Right lung (tissue), 10 donors: ENCODE measurements at places on chromosomes 7 and 10. TPM values are rescaled to one million over a fixed set of nuclear protein-coding genes. Genes with fewer than 3 reads are reported as not detected.

- no peak for DNase-seq
These were observed 161.8 kb downstream of the SKIDA1 start for GRCh38 chr10:21363731-21364104.

- no peak for DNase-seq
These were observed 30.3 kb downstream of the CCNJ start for GRCh38 chr10:96073722-96074121.

DNA sequence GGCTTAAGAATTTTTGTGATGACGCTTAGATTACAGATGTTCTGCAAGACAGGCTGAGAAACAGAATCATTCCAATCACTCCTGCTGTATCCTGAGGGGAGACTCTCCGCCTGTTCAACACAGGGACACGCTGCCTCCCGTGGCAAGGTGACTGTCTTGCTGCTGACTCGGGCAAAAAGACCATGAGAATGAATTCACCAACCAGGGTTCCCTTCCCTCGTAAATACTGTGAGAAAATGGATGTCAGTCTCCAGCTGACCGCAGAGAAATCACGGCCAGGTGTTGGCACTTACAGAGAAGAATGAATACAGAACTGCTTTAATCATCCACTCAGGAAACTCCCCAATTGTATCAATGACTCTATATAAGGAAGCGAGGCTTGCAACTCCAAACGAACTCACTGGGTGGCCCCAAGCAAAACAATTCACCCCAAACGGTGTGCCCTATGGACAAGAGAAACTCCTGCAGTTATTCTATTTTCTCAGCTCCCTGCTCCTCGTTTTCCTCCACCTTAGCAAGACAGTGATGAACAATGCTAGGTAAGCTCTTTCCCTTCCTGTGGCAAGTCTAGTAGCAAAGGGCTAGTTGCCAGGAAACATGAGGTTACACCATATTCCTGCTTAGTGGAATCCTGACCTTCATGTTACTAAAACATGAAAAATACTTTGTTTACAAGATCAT, 22.8 kb downstream of the GNA12 start:
- no peak for DNase-seq

DNA sequence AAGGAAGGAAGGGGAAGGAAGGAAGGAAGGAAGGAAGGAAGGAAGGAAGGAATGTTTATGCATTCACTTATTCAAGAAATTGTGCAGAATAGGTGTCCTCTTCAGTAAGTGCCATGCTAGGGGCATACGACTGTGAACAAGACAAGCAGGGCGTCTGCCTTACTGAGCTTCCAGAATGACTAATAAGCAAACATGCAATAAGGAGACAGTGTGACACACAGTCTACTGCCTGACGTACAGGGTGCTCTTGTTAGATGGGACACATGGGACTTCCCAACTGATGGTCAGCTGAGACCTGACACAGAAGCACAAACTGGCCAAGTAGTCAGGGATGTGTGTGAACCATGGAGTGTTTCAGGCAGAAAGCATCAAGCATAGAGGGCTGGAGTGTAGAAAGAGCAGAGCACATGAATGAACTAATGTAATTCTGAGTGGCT, 18.2 kb downstream of the DNAJC12 start:
- no peak for DNase-seq

GRCh38 chr10:101050208-101051069, 11.3 kb upstream of the KAZALD1 start:
- DNase-seq, result no peak

GRCh38 chr10:88027570-88027969, 164.1 kb downstream of the PTEN start:
- no peak for DNase-seq

GRCh38 chr10:61175316-61175715, 231.3 kb upstream of the RHOBTB1 start:
- DNase-seq, result no peak

- DNase-seq, result no peak
These were observed 257.6 kb upstream of the ZMIZ1 start for GRCh38 chr10:78811174-78811573.

- DNase-seq, result no peak
These were observed 8.7 kb downstream of the TTYH3 start for GRCh38 chr7:2640482-2640830.

DNA sequence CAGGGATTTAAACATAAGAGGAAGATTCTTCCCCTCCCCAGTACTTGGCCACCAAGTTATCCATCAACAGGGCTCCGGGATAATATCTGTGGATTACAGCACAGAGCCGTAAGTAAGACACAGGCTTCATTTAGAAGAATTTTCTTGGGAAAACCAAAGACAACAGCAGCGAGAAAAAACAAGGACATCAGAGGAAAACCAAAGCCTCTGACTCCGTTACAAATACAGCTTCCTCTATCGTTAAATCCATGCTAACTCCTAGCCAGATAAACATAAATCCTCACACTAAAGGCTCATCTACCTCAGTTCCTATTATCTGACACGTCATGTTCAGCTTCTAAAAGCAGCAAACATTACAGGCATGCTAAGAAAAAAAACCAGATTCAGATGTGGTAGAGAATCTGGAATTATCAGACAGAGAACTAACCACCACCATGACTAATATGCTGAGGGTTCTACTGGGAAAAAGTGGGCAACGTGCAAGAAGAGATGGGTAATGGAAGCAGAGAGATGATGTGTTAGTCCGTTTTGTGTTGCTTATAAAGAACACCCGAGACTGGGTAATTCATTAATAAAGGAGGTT, 48.4 kb downstream of the BRI3 start:
- no peak for DNase-seq

DNA sequence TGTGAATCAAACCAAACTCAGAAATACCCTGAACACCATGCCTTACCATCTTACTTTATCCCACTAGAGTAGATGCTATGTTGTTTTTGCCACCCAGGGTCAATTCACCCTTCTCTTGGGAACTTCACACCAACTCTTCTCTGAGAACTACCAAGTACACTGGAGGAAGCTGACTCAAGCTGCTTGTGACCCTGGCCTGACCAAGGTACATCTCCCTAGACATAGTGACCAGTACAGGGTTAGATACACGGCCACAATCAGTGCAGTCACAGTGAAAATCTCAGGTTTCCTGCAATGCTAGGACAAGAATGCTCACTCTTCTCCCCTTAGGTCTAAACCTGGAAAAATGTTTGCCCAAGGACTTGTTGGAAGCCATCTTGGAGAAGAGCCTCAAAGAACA, 31.8 kb downstream of the EZH2 start:
- DNase-seq, result no peak

GRCh38 chr10:116444527-116445142, 17.0 kb downstream of the PNLIPRP3 start:
- no peak for DNase-seq

Gene PTPN20
- 4.2 TPM for polyA plus RNA-seq

Gene HYAL4
- polyA plus RNA-seq, result 0.93 TPM

Gene ABCC2
- 0.78 TPM for polyA plus RNA-seq

Gene RNLS
- 5.6 TPM for polyA plus RNA-seq

Gene LEP
- 0.05 TPM for polyA plus RNA-seq

Gene VIPR2
- polyA plus RNA-seq, result 0.44 TPM

Gene MCM10
- polyA plus RNA-seq, result 8.4 TPM

Gene MRC1
- 16.8 TPM for polyA plus RNA-seq

Gene PIP
- polyA plus RNA-seq, result not detected

Gene HHEX
- polyA plus RNA-seq, result 37.1 TPM

Gene CYCS
- polyA plus RNA-seq, result 92.1 TPM

Gene ZNF107
- polyA plus RNA-seq, result 8.0 TPM

Gene AOAH
- polyA plus RNA-seq, result 4.4 TPM
